ENCODE measurements at places on chromosomes 2 and 18.

DNA sequence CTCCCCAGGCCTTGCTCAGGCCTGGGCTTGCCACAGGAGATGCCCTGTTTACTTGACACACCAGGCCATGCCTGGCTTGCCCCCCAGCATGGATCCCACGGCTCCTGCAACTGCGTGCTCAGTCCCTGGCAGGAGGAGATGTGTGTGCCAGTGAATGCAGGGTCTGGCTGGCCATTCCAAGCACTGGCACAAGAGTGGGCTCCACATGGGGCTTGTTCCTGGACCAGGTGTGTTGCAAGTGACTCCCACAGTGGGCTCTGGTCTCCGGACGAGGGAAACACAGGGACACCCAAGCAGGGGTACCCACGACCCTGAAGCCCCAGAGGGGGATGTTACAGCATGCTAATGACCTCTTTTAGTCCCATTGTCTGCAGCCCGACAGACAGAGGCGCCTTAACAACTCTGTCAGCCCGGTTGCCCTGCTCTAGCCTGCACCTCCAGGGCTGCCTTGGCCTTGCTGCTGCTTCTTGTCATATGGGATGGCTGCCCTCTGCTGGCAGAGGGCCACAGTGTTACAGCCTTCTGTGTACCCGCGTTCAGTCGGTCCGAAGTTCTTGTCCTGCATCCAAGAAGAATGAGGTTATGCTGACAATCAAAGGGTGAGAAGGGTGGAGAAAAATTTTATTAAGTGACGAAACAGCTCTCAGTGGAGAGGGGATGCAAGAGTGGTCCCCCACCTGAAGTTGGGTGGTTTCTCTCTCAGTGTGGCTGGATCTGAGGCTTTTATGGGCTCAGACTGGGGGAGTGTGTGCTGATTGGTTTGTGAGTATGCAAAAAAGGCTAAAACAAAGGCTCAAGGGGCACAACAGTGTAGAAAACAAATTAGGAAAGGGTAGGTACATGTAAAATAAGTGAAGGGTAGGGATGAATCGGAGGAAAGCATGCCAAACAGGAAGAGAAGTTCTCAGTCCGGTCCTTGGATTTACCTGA is 180.4 kb downstream of the MBD5 start:
- H3K4me3 ChIP-seq: no peak overlapping the region
- H3K4me1 ChIP-seq: no peaks in the 10 kb centered on the region
- no peak overlapping the region for H3K27ac ChIP-seq
- no peaks in the 10 kb centered on the region for H3K27me3 ChIP-seq

GRCh38 chr2:153455861-153456260 is 22.7 kb downstream of the RPRM start:
- H3K27me3 ChIP-seq: peaks cover 2% of the 10 kb centered on the region
- DNase-seq: no peak
- H3K36me3 ChIP-seq: no peaks in the 10 kb centered on the region
- H3K4me3 ChIP-seq: no peak overlapping the region

GRCh38 chr2:154537024-154537423 is 161.5 kb upstream of the KCNJ3 start:
- H3K4me3 ChIP-seq: no peak overlapping the region
- no peaks in the 10 kb centered on the region for H3K36me3 ChIP-seq
- no peak for DNase-seq
- no peaks in the 10 kb centered on the region for H3K27me3 ChIP-seq
- no peaks in the 10 kb centered on the region for H3K4me1 ChIP-seq
- H3K27ac ChIP-seq: no peak overlapping the region

DNA sequence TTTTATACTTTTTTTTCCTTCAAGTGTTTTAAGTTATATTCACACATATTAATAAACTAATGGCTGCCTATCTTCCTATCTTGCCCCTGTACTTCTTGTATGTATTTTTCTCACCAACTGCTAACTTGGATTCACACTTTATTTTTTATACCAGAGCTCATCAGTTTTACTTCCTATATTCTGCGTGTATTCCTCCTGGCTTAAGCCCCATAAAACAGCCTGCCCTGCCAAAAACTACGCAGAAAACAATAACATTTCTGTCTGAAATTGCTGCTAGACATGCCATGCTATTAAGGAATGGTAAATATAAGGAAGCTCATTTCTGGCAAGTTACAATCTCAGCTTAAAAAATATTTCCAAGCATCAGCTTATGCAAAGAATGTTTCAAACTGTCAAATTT is 172.3 kb downstream of the UBE2E3 start:
- peaks cover 51% of the 10 kb centered on the region for H3K4me1 ChIP-seq
- no peaks in the 10 kb centered on the region for H3K27me3 ChIP-seq
- H3K27ac ChIP-seq: peak overlapping the region; percentile 37
- no peak for DNase-seq
- peaks cover 18% of the 10 kb centered on the region for H3K36me3 ChIP-seq

GRCh38 chr18:62880673-62881364 is 165.5 kb downstream of the PHLPP1 start:
- H3K36me3 ChIP-seq: no peaks in the 10 kb centered on the region
- H3K4me1 ChIP-seq: peaks cover 26% of the 10 kb centered on the region
- H3K4me3 ChIP-seq: no peak overlapping the region
- DNase-seq: no peak
- H3K27ac ChIP-seq: no peak overlapping the region
- no peaks in the 10 kb centered on the region for H3K27me3 ChIP-seq

- H3K36me3 ChIP-seq: no peaks in the 10 kb centered on the region
- peaks cover 51% of the 10 kb centered on the region for H3K27me3 ChIP-seq
- peaks cover 18% of the 10 kb centered on the region for H3K4me1 ChIP-seq
- H3K27ac ChIP-seq: no peak overlapping the region
- no peak overlapping the region for H3K4me3 ChIP-seq
- peak; percentile 46 for DNase-seq
Measured at GRCh38 chr18:76687304-76687962, 134.9 kb upstream of the ZNF236 start.

All from activated naive CD8-positive, alpha-beta T cell treated with anti-CD3 and anti-CD28 coated beads, Interleukin-2, amount 50 U/mL, for 24 hours (primary cell).